Ammon's horn (tissue), 1 donor: ENCODE measurements at places on chromosomes 2 and 18.
A peak's percentile ranks its signal among the peaks of the same experiment; 100 is the strongest.

DNA sequence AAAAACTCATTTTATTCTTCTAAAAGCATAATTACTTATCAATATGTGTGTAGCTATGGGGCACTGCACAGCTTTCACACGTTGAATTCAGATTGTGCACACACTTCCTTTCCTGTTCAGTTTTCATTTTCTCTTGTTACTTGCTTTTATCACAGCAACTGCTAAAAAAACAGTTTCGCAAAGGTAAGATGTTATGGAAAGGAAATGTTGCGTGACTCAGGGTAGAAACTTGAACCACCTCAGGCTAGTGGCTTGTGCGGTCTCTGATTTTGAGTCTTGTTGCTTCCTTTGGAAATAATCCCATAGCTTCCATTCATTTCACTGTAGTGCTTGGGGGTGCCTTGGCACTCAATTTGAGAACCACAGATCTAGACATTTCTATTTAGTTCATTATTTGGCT is 171.9 kb downstream of the FMNL2 start:
- no peak for DNase-seq

GRCh38 chr2:30684026-30684425 is 123.2 kb downstream of the CAPN13 start:
- no peak for DNase-seq

DNA sequence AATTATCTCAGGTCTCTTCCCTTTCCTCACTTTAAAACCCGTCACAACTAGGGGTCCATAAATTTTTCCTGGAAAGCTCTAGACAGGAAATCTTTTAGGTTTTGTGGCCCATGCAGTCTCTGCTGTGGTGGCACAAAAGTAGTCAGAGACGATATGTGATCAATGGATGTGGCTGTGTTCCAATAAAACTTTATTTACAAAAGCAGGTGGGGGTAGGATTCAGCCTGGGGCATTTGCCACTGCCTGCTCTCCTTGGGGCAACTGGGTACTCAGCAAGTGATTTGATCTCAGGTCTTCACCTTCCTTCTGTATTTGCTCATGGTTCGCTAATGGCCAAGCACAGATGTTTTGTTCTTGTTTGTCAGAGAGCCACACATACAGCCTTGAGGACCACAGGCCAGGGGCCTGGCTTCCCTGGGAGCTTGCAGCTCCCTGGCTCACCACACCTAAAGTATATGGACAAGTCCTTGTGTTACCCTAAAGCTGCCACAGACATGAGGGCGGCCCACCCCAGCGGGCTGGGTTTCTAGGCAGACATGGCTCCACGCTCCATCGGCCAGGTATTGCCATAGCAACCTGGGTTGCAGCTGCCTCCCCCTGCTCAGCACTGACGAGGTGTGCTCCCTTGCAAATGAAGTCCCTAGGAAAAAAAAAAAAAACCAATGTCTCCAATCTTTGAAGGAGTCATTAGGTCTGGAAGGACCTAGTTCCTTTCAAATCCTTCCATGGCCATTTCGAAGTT is 89.7 kb upstream of the YWHAQ start:
- DNase-seq: no peak

- no peak for DNase-seq
Observed at GRCh38 chr2:217469203-217469810, 533.5 kb downstream of the TNS1 start.

GRCh38 chr2:213001297-213001910 is 150.0 kb downstream of the IKZF2 start:
- DNase-seq: no peak

DNA sequence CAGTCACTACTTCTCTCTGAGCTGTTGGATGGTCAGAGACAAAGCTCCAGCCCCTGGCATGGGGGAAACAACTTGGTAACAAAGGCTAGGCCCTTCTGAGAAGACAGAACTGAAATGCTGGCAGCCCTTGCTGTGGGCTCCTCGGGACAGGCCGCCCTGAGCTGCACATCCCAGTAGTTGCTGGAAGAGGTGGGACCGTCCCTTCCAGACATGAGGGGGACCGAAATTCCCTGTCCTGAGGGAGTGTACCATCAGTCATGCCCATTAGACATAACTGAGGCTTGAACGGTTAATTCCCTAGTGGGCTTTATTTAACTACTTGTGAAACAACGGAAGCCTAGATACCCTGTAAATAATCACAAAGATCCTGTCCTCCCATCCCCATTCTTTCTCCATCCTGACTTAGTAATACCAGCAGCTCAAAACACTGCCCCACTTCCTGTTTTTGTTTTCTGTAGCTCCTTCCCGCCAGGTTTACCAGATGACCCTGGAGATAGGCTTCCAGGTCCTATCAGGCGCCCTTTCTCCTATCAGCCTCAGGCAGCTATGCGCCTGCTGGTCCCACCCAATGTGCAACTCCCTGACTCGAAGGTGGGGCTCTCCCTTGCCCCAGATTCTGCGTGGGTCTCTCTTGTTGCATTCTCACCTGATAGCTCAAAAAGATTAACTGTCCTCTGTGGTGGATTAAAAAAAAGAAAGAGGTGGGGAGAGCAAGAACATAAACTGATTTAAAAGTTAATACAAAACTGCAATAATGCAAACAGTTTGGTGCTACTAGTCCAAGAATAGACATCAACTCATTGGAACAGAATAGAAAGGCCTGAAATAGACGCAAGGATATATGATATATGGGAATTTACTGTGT is 37.0 kb upstream of the NT5DC4 start:
- DNase-seq: no peak

GRCh38 chr2:233811732-233812131 is 33.6 kb downstream of the MROH2A start:
- no peak for DNase-seq

GRCh38 chr2:178241844-178242551 is 47.7 kb downstream of the OSBPL6 start:
- DNase-seq: peak; percentile 89

GRCh38 chr2:240418311-240418710 is 17.2 kb upstream of the GPC1 start:
- no peak for DNase-seq

DNA sequence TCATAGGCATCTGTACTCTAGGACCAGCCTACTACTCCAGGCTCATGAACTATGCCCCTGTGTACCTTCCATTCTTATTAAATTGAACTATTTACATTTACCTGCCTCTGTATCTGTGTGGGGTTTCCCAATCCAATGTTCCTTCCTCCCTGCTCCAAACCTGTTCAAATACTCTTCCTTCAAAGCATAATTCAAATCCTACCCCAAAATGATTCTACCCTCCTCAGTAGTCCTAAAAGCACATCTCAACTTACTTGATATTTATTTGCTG is 3.8 kb downstream of the MEMO1 start:
- no peak for DNase-seq

GRCh38 chr18:36406805-36407204 is 109.3 kb downstream of the FHOD3 start:
- no peak for DNase-seq

GRCh38 chr2:46967990-46968647 is 52.5 kb upstream of the MCFD2 start:
- DNase-seq: peak; percentile 72

DNA sequence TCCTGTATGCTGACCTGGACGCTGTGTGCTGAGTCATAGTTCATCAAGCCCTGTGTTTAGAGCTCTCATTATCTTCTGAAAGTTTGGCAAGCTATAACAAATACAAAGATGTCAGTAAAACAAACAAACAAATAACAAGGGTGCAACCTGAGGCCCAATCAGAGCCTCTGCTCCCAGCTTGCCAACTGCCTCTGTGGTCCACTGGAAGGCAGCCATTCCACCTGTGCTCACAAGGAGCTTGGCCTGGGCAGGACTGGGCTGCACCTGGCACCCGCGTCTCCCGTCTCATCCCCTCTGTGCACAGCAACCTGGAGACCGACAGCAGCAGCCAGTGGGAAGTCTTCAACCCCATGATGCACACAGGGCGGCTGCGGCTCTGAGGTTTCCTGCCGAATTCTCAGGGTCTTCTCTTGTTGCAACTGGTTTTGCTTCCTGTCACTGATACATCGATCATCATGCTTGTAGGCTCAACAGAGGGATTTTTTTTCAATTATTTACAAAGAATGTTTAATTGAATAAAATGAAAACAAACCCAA is 97.8 kb downstream of the TMEM18 start:
- DNase-seq: no peak

GRCh38 chr2:165248238-165248637 is 9.0 kb downstream of the SCN2A start:
- DNase-seq: no peak

DNA sequence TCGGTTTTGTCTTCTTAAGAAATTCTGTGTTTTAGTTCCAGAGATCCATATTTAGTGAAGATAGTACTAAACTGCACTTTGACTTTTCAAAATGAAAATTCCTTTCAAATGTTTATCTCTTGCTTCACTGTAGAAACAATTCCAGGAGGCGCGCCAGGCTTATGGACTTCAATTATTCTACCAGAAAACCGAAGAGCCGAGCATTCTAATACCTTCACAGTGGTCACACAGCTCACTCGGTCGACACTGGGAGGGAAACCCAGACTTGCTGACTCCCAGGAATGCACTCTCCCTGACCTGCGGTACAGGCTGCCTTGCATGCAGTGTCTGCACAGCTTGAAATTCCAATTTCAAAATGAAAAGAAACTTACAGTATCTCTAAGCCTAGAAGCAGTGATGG is 119.9 kb upstream of the PIEZO2 start:
- DNase-seq: no peak

GRCh38 chr2:220891405-220891804 is 680.7 kb downstream of the EPHA4 start:
- no peak for DNase-seq

DNA sequence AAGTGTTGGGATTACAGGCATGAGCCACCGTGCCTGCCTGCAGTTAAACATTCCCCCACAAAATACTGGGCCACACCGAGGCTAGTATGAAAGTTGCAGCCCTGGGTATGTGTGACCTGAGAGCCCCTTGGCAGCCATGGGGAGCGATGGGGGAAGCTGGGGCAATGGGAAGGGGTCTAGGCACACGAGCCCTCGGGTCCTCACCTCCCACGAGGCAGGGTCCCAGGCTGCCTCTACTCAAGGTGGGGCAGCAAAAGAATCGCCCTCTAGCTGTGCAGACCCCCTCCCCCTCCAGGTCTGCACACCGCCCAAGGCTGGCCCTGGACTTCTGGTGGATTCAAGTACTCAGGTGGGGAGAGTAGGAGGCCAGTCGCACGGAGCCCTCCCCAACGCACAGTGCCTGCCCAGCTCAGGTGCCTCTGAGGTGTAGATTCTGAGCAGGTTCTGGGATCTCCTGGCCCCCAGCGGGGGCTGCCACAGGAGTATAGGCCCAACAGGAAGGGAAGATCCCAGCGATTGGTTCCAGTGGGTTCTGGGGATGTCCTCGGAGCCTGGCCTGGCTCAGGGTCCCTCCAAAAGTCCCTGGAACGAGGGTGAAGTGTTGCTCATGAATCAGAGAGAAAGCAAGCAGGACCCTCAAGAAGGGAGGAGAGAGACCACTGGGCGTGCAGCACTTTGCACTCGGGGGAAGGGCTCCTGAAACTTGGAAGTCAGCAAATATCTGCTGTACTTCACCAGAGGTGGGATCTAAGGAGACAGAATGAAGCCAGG is 2.6 kb downstream of the GPR35 start:
- no peak for DNase-seq

DNA sequence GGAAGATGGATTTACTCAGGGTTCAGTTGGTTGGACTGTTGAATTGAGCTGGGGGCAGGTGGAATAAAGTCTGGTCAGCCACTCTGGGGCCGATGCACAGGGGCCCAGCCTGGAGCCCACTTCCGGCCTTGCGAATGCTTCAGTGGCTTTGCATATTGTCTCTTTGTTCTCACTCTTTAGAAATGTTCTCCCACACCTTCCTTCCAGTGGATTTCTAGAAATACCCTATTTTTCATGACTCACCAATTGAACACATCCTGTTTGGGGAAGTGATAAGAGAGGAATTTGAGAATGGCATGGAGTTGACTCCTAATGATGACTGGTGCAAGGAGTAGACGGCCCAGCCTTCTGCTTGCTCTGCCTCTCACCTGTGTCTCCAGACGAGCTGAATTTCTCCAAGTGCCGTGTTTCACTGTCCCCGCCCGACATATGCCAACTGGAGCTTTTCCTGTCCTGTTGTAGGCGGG is 28.1 kb downstream of the ASAP2 start:
- no peak for DNase-seq

DNA sequence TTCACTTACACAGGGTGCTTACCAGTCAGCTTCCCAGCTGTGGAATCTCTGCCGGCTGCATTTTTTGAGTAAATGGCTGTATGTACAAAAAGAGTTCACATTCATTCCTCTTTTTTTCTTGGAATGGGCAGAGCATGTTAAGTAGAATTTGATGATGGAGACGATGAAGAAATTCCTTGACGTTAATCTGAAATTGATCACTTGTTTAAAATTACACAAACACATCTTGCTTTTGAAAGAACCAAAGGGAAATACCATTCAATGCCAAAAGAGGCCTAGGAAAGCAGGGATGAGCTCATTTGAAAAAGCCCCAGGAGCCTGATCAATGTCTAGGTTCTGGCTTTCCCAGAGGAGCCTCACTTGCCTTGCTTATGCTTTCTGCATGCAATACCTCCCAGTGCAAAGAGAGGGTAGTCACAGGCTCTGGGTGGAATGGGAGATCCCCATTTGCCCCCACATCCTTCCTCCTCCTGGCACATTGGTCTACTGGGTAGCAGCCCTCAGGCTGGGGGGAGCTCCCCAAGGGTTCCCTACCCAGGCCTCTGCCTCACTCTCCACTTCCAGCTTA is 12.3 kb upstream of the SMAD7 start:
- DNase-seq: no peak

DNA sequence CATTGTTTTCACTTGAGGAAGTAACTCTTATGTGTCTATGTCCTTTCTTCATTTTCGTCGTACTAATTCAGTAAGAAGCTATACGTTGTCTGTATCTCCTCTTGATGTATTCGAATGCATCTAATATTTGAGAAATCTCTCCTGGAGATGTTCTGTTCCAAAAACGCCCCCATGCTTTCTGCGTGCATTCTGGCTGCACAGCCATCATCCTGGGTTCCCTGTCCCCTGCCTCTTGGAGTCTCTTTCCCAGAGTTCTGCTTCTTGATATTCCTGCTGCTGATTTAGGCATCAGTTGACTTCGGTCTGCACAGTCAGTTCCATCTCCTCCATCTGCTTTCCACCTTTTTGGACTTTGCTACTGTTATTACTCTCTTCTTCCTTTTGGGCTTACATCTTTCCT is 13.5 kb downstream of the PNO1 start:
- DNase-seq: no peak

DNA sequence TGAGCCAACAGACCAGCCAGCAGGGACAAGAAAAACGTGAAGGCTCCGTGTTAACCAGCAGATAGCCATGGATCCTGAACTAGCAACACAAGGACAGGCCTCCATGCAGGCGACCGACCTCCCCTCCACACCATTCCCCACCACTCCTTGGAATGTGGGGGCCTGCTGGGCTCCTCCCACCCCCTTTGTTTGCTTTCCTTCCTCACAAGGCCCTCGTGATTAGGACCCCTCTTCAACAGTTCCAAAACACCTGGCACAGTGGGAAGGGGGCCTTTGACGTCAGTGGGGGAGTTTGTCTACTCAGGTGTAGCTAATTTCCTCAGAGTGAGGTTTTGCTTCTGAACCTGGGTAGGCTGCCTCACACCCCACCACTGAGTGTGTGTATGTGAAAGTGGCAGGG is 37.8 kb downstream of the SLC14A2 start:
- no peak for DNase-seq

GRCh38 chr2:162244541-162245031 is 1.3 kb upstream of the FAP start:
- no peak for DNase-seq

- DNase-seq: no peak
Observed at GRCh38 chr2:190810981-190811587, 69.5 kb upstream of the GLS start.
